Endothelial cell of umbilical vein (primary cell): ENCODE measurements at places on chromosomes 12 and 14.

DNA sequence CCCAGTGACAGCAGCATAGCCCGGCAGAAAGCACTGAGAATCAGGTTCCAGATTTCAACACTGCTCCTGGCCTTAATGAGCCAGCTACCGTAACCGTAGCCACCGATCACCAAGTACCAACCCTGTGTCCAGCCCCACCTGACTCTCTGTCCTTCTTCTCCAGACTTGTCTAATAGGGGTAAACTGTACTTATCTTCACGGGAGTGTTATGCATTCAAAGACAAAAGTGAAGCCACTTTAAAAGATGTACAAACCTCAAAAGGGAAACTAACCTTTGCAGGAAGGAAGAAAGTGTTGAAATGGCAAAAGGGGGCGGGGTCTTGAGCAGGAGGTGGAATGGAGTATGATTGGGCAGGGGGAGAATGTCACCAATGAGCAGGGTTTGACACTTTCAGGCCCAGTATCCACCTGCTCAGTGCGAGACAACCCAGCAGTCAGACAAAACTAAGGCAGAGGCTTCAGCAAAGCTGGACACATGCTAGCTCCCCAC, 226.1 kb downstream of the CHST11 start:
- DNase-seq: no peak

GRCh38 chr14:24576771-24577170, 721 bp upstream of the CTSG start:
- no peak for DNase-seq

DNA sequence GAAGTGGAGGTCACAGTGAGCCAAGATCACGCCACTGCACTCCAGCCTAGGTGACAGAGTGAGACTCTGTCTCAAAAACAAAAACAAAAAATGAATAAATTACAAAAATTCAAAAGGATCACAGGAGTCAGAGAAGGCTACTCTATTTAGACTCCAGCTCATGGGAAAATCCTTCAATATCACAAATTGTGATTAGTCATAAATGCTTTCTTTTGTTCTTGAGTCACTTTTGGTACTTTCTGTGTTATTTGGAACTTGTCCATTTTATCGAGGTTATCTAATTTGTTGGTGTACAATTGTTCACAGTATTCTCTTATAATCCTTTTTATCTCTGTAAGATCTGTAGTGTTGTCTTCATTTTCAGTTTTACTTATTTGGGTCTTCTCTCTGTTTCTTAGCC, 18.9 kb downstream of the ALDH2 start:
- peak; percentile 80 for DNase-seq

- peak; percentile 81 for DNase-seq
These were observed 61.4 kb upstream of the VPS33A start for GRCh38 chr12:122327494-122328385.
